ENCODE measurements at places on chromosomes 5 and 9.

DNA sequence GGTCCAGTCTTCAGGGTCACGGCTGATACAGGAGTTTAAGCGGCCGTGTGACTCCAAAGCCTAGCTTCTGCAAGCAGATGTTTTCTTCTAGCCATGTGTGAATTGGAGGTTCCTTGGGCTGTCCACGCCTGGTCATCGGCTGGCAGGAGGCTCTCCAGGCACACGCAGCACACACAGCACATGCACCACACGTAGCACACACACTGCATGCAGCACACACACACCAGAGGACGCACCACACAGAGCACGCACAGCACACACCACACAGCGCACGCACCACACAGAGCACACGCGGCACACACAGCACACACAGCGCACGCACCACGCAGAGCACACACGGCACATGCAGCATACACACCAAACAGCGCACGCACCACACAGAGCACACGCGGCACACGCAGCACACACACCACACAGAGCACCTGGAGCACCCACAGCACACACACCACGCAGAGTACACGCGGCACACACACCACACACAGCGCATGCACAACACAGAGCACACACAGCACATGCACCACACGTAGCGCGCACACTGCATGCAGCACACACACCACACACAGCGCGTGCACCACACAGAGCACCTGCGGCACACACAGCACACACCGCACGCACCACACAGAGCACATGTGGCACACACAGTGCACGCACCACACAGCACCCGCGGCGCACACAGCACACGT, 234.3 kb downstream of the FANCC start:
- DNase-seq: no peak

- no peak for DNase-seq
Observed at GRCh38 chr5:174798551-174798951, 74.2 kb downstream of the MSX2 start.

GRCh38 chr5:139094154-139095131, 103.7 kb downstream of the SIL1 start:
- DNase-seq: no peak

DNA sequence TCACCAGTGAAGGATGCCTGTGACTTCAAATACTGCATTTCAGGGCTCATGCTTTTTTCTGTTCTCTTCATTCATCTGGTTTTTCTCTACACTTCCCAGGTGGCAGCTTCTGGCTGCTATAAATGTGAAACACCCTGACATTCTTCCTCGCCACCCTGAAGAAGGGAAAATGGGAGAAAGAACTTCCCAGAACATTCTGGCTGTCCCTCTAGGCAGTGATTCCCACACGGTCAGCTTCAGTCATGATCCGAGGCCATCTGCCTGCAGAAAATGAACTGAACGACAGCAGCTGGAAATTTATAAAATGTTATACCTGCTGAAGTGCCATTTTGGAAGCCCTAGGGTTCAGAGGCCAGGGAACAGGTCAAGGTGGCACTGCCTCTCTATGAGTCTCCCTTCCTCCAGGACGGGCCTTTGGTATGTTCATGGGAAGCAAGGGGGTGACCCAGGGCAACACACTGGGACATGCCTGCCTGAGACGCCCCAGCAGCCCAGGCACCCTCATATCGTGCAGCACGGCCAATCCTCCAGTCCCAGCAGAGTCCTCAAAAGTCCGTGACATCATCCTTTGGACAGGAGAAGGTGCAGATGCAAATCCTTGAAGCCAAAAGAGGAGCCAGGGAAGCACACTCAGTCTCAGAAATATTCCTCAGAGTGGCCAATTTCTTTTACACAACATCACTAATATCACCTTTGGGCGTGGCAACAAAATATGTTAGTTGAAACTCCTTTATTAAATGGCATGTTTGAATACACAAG, 107.1 kb downstream of the SEMA5A start:
- no peak for DNase-seq

DNA sequence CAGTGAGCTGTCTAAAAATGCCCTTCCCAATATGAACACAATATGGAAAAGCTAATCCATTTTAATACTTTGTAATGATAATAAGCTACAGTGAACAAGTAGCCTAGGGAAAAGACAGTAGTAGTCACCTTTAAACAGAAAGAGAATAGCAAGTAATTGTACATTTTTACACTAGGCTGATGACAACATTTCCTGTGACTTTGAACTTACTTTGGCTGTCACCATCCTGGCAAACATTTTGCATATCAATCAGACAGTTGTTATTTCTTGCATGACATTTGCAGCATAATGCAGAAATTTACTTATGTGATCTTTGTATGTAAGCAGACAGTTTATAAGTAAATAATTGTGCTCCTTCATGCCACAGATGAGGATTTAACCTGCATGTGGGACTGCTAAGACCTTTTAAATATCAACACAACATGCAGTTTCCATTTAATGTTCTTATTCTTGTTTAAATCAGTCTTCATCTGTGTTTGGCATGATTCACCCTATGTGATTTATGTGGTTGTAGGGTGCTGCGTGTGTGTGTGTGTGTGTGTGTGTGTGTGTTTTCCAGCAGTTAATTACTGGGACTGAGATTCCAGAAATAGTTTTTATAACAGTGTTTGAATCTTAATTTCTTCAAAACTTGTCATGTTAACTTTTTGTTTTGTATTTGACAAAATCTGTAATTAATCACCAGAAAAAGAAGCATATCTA, 997.1 kb upstream of the ARRDC3 start:
- no peak for DNase-seq

GRCh38 chr5:178836628-178837027, 23.1 kb upstream of the ZNF354B start:
- no peak for DNase-seq

DNA sequence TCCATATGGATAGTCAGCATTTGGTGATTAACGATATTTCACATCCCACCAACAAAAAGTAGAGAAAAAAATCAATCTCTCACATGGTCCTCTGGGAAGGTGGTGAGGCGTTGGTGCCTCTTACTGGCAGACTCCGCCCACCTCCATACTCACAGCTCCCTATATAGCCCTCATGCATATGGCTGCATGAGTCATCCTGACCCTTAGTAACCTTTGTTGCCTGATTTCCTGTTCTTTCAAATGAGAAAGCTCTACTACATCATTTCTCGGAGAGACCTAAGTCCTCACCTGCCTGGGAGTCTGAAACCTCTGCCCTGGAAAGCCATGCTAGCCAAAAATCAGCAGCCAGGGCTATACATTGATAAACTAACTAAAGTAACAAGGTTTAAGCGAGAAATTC, 33.3 kb upstream of the ABCA1 start:
- peak; percentile 16 for DNase-seq

- DNase-seq: no peak
Observed at GRCh38 chr9:120212153-120212852, 367.7 kb downstream of the CDK5RAP2 start.

GRCh38 chr5:13348568-13348967, 595.9 kb downstream of the DNAH5 start:
- no peak for DNase-seq

GRCh38 chr5:57777174-57777581, 294.6 kb upstream of the ACTBL2 start:
- DNase-seq: no peak

GRCh38 chr9:4594994-4595393, 67.1 kb upstream of the PLPP6 start:
- DNase-seq: no peak

DNA sequence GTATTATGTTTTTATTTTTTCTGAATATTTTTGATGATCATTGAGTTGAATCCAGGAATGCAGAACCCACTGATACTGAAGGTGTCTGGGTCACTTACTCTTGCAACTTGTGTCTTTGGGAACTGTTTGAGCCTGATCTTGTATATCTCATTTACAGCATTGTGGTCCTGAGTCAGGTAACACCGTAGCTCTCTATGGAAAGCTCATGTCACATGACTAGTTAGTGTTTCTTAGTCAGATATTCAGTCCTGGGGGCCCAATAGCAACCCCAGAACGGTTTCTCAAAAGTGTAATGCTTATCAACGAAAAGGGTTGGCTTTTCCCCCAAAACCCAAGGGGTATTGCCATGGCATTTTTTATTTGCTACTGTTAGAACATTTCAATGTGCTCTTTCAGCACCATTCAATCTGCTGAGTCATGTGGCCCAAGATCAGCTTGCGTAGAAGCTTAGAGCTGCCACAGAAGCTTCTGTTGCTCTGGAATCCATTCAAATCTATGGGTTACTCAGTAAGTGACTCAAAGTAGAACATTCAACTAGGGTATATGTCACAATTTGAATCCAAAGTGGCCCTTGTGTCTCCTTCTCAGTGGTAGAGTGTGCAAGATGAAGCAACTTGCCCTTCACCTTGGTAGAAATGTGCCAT, 12.1 kb upstream of the PTAR1 start:
- no peak for DNase-seq

GRCh38 chr5:58813855-58814254, 231.0 kb downstream of the RAB3C start:
- no peak for DNase-seq

- DNase-seq: no peak
Observed at GRCh38 chr5:94691291-94691690, 72.8 kb downstream of the SLF1 start.

DNA sequence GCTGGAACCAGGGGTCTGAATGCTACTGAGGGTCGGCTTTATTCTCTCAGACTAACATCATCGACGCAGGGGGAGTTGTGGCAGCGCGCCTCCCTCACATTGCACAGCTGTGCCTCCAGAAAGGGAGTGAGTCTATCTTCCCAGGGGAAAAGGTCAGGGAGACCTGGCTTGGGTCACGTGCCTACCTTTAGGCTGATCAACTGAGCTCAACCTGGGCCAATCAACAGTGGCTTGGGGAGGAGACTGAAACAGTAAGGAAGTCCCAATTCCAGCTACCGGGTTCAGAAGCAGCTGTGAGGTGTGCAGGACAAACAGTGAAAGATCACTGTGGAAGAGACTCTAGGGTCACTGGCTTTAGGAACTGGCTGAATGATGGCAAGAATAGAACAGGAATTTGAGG, 14.3 kb downstream of the SNX30 start:
- DNase-seq: no peak
